ENCODE measurements at places on chromosomes 4 and X.

GRCh38 chrX:21885568-21885967 lies 29.8 kb downstream of the YY2 start:
- no peak for DNase-seq

GRCh38 chrX:63747331-63747730 lies 37.7 kb downstream of the ARHGEF9 start:
- no peak for DNase-seq

- peak; percentile 29 for DNase-seq
These were observed at the start of gene EVC for GRCh38 chr4:5710961-5711478. Gene EVC (plus strand): TSS chr4:5711201. CDS start chr4:5711381, 180 bp downstream.

- DNase-seq, result no peak
These were observed 77.1 kb upstream of the SLC4A4 start for GRCh38 chr4:71261633-71262121.

DNA sequence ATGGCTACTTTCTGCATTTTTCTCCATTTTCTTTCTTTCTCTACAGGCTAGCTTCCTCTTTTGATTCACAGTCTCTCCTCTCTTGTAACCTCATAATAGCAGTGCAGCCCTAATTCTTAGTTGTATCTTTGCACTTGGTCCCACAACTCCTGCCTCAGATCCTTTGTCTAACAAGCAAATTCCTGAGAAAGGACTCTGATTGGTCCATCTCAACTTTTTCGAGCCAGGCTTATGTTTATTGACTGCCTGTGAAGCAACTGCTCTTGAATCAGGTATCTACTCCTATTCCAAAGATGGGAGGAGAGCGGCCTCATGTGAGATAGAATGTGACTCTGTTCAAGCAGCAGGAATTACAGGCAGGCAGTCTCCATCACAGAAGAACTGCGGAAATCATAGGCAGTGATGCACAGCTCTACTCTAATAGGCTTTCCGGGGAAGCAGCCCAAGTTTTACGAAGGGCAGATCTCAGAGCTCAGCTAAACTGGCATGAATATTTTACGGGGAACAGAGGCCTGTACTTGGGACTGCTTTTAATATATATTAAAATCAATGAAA lies 123.5 kb downstream of the GABRB1 start:
- no peak for DNase-seq

- DNase-seq, result peak; percentile 15
These were observed 458.1 kb downstream of the STIM2 start for GRCh38 chr4:27318740-27319139.

DNA sequence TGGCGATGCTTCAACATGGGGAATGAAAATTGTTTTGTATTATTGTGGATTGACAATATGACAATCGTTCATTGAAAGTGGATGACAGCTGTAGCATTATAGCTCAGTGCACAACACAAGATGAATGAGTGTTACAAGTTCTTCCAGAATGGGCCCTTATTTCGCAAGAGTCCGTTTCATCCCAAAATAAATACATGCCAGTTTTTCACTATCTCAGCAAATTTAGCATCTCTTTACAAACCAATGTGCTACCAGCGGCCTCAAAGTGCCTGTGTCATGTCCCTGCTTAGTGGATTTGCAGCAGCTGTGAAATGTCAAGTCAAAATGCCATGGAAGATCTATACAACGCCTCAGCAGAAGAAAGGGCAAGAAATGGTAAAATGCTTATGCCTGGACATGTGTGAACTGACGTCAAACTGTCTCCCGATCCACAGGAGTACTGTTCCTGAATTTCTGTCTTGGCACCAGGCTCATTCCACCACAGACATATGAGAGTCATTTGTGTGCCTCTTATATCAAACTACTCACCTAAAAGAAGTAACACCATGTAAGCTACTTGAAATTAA lies 109.6 kb downstream of the MAML3 start:
- DNase-seq, result no peak

GRCh38 chr4:138445098-138445497 lies 202.9 kb upstream of the SLC7A11 start:
- DNase-seq, result no peak
